NCI-H524 (cell line): ENCODE measurements at places on chromosomes 4 and X.

DNA sequence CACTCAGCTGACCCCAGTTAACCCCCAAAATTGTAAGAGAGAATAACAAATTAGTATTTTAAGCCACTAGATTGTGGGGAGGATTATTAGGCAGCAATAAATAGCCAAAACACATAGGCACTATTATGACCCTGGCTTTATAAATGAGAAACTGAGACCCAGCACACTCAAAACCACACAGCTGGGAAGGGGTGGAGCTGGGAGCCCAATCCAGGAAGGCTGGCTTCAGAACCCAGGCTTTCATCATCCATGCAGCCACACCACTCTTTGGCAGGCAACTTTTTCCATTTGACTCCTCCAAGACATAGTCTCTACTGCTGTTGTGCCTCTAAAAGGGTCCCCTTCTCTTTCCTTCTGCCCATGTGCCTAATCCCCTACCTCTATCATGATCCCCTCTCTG lies 253.8 kb downstream of the DHX15 start:
- DNase-seq: no peak

GRCh38 chr4:86563416-86563815 lies 30.7 kb upstream of the PTPN13 start:
- no peak for DNase-seq

DNA sequence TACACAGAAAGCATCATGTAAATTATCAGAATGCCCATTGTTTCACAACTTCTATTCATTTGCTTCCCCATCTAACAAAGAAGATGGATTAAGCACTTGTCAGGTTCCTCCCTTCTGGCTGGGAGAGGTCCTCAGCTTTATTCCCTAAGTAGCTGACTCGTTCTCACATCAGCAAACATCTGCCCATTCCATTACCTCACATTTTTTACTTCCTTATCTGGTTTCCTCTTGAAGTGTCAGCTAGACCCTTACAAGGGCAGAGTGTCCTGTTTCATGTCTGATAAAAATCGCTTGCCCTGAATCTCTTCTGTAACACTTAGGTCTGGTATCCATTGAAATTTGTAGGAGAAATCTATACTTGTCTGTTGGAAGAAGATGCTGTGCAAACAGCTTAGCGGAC lies 34.7 kb downstream of the TMPRSS11A start:
- DNase-seq: no peak

DNA sequence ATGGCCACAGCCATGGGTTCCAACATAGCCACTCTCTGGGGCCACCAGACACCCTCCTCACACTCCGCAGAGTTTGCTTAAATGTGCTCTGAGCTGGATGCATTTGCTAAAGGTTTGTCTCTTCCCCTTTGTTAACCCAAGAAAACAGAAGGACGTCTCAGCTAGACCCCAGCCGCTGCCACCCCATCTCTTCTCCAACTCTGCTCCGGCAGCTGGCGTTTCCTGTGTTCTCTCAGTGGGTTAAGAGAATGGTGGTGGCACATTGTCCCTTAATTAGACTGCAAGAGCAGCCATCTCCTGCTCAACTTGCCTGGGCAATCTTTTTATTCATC lies 43.7 kb upstream of the FAM9C start:
- no peak for DNase-seq

DNA sequence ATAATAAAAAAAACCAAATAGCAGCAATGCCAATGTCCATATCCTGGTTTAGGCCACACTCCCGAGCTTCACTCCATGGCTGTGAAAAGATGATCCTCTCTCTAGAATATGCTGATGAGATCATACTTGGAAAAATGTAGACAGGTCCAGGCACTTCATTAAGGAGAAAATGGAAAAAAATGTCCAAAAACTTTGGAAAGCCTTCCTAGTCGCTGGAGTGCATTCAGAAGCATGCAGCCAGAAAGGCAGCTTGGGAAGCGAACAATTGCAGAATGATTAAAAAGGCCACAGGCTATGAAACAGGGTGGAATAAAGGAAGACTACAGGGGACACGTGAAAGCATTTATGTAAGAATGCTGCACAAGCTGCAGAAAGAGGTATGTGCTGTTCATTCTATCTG lies 165.6 kb upstream of the HCCS start:
- no peak for DNase-seq
